ENCODE measurements at places on chromosomes 5 and 9.

DNA sequence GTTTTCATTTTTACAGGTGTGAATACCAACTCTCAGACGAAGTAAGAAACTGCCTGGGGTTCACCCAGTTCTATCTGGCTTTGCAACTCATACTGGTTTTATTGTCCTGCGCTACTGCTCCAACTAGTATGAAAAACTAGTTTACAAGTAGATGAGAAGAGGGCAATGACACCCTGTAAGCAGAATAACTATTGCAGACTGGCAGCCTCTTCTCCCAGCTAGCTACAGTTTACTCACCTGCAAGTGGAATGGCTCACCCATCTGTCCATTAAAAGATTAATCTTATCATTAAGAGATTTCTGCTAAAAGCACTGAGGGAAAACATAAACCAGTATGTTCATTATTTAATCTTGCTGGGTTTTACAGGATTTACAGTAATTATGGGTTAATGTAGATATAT is 113.4 kb downstream of the FRMD3 start:
- DNase-seq = no peak

- DNase-seq = no peak
Measured at GRCh38 chr9:87479801-87480201, 17.9 kb upstream of the DAPK1 start.

GRCh38 chr5:133842846-133843611 is 125.4 kb downstream of the C5orf15 start:
- no peak for DNase-seq

- DNase-seq = no peak
Measured at GRCh38 chr5:34657988-34658387, 1.9 kb downstream of the RAI14 start.

DNA sequence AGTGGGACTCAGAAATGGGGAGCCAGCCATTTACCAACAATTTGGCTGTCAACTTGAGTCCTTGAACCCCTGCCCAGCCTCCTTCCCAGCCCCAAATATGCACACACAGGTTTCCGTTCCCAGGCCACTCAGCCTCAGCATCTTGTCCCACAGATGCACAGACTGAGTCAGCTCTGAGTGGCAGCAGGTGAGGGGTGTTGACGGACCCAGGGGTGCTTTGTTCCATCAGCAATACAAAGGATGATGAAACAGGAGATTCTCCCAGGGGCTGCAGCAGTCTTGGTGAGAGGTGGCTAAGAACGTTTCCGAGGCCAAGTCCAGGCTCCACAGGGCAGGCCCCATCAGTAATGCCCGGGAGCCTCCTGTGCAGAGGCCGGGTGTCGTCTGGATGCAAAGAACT is 4.9 kb upstream of the OLFM1 start:
- DNase-seq = no peak

- DNase-seq = no peak
Measured at GRCh38 chr5:165460911-165461310, 1955.5 kb downstream of the MAT2B start.

DNA sequence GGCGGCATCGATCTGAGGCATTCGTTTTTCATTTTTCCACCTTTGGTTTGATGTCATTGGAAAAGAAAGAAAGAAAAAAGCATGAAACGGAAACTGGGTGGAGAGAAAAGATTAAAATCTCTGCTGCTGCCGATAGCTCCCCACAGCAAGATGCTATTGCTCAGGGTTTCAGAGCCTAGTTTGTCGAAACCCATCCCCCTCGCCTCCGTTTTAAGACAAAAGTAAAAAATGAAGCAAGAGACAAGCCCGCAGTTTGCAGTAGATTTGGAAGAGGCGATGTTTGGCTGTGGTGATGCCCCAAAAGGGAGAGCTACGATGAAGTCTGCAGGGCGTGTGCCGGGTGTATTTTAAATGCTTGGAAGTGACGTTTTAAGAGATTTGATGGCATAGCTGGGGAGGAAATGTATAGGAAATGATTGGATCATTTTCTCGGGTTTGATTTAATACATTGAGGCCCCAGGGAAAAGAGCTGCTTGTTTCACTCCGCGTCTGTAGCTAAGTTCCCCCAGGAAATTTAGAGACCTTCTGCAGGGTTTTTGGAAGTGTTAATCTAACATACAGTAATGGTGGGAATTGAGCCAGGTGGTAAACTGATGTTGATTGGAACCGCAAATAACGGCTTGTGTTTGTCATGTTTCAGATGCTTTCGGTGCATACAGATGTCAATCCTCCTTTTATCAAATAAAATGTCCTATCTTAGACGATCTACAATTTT is 909 bp downstream of the NDFIP1 start:
- no peak for DNase-seq

DNA sequence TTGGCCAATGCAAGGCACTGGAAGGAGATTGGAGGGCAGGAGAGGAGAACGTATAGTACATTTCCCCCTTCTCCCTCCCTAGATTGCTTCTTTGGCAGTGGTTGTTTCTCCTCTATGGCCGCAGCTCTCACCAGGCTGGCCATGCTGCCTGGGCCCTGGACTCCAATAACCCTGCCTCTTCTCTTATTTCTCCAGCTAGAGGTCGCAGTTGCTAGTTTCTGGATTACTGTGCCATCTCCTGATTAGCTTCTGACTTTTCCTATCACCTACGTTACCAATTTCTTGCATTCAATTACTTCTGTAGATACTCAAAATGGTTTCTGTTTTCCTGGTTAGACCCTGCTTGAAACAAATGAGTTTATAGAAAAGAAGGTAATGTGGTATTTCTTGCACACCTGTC is 2.4 kb upstream of the MACIR start:
- no peak for DNase-seq

GRCh38 chr5:80254767-80255430 is 949 bp downstream of the SERINC5 start:
- DNase-seq = no peak

DNA sequence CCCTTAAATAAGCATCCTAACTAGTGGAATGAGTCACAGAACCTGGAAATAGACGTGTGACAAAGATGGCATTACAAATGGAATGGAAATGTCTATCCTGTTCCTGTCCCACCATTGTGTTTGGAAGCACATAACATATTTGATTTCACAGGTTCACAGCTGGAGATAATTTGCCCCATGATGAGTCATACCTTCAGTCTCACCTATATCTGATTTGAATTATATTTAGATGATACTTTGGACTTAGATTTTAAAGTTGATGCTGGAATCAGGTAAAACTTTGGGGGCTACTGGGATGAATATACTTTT is 92.5 kb downstream of the CEMIP2 start:
- DNase-seq = no peak

- DNase-seq = no peak
Measured at GRCh38 chr5:149799119-149799623, 69.1 kb downstream of the PPARGC1B start.

- DNase-seq = no peak
Measured at GRCh38 chr5:41522193-41522786, 11.9 kb upstream of the PLCXD3 start.

DNA sequence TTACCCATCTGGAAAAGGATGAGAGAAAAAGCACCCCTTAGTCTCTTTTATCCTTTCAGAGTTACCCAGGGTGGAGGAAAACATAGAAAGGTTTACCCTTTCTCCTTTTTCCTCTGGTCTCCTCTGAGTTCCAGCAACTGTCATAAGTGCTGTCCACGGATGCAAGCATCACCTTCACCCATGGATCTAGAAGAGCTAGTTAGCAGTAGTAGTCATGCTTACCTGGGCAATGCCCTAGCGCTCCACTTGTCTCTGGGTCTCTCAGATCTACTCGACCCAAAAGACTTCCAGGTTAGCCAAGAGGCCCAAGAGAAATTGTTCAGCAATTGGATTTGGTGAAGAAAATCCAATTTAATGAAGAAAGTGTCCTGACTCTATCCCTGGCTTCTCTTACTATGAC is 656.2 kb upstream of the PTPRD start:
- DNase-seq = no peak

DNA sequence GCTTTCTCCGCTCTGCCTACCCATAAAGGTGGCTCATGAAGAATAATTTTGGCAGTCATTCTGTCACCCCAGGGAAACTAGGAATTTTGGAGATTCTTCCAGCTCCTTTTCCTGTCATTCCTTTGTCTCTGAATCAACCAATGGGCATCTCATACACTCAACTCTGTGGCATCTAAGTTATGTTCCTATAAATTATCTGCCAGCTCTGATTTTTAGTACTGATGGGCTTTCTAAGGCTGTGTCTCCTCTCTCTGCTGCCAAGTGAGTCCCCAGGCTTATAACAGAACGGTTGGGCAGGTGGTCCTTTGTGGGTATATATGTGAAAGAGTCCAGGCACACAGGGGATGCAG is 226.8 kb downstream of the NMUR2 start:
- no peak for DNase-seq

- no peak for DNase-seq
Measured at GRCh38 chr5:158023266-158023665, 164.3 kb upstream of the CLINT1 start.

DNA sequence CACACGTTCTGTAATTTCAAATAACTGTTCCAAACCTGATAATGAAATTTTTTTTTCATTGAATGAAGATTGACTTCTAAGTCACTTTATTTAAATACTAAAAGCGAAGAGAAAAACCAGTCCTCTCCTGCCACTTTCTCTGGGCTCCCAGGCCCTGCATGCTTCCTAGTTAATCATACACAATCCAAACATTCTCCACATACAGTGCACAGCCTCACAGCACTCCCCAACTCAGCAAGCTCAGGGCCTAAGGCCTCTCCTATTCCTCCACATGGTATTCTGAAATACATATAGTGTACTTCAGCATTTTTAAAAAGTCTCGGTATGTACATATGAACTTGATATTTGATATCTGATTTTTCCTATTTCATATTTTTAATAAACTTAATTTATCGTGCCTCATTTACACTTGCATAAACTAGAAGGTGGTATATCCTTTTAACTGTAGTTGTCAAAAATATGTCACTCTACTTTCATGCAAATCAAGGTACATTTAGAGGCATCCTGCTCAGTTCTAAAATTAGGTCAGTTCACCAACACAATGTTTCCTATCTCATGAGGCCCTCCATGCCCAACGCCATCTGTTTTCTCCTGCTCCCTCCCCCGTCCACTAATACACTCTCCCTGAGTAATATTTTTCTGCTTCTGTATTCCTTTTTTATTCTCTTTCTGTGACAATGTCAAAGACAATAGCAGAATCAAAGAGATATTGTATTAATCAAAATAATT is 206.7 kb downstream of the ARRDC3 start:
- no peak for DNase-seq

GRCh38 chr5:170223360-170223759 is 9.4 kb upstream of the C5orf58 start:
- no peak for DNase-seq

DNA sequence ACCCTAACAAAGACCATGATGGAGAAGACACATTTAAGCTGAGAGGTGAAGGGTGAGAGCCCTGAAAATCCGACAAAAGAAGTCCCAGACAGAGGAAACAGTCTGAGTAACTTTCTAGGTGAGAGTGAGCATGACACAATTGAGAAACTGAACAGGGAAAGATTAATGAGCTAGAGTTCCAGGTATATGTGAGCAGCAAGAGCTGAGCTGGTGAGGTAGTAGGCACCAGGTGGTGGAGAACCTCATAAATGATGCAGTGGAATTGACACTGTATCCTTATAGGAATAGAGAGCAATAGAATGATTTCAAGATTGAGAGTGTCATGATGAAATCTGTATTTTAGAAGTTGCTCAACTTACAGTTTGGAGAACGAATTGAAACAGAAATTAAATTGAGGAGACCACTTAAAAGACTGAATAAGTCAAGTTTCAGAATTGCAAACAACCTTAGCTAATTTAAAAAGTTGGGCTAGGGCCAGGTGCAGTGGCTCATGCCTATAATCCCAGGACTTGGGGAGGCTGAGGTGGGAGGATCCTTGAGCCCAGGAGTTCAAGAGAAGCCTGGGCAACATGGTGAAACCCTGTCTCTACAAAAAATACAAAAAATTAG is 89.8 kb downstream of the NREP start:
- DNase-seq = no peak

- no peak for DNase-seq
Measured at GRCh38 chr5:9126490-9126889, 419.4 kb downstream of the SEMA5A start.

- no peak for DNase-seq
Measured at GRCh38 chr9:69120380-69121154, 53.5 kb upstream of the TJP2 start.

GRCh38 chr5:173378727-173379126 is 50.5 kb upstream of the STC2 start:
- DNase-seq = no peak
